ENCODE measurements at places on chromosomes 4 and X.

DNA sequence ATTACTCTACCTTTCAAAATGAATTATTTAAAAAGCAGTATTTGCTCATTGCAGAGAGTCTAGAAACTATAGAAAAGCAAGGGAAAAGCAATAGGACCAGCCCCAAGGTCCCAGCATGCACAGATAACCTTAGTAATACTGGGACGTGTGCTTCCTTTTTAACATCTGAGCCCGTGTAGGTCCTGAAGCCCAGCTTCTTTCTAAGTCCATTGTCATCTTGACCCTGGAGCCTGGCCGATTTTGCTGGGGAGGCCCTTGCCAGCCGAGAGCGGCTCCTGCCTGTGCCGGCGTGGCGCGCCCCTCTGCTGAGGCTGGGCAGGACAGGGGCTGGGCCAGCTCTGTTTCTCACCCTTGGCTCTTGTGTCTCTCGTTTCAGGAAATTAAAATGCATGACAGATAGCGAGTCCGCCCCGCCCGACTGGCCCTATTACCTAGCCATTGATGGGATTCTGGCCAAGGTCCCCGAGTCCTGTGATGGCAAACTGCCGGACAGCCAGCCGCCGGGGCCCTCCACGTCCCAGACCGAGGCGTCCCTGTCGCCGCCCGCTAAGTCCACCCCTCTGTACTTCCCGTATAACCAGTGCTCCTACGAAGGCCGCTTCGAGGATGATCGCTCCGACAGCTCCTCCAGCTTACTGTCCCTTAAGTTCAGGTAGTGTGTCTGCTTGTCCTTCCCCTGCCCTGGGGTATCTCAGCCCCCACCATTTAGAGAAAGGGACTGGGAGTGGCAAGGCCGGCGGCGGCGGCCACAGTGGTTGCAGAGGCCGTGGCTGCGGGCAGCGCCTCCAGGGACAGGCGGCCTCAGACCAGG, 4.1 kb downstream of the MSANTD1 start:
- no peak for DNase-seq

GRCh38 chrX:20432746-20433387, 166.2 kb upstream of the RPS6KA3 start:
- no peak for DNase-seq

DNA sequence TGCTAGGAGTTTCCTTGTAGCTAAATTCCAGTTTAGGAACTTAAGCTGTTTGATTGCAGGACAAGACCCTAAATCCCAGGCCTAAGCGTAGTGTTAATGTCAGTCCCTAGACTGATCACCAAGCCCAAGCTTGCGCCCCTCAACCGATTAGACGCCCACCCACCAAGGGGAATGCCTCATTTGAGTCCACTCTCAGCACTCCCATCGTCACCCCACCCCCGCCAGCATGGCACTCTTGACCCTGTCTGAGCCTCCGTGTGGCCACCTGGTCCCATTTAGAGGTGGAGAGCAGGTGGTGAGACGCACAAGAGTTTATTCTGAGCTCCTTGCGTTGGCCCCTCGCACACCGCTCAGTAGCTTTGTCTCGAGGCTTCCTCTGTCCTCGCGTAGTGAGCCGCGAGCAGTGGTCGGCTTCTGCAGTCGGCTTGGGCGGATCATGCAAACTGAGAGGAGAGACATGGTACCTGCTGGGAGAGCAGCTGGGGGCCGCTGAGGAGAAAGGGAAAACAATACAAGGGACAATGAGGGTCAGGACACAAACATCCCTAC, 48.5 kb upstream of the ZNF157 start:
- DNase-seq, result no peak

DNA sequence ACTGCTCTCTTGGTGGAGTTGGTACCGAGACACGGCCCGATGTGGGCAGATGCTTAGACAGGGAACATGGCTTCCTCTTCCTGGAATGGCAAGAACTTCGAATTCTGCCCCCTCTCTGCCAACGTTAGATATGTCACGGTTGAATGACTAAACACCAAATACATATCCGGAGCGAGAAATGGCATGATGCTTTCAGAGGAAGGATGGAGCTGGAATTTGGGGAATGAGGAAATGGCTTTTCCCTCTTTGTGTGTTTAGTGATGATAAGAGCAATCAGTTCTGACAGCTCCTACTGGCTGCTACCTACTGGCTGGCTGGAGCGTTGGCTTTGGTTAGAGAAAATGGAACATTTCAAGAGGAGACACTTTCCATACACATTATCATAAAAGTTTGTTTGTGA, 140.0 kb downstream of the DHRSX start:
- no peak for DNase-seq

DNA sequence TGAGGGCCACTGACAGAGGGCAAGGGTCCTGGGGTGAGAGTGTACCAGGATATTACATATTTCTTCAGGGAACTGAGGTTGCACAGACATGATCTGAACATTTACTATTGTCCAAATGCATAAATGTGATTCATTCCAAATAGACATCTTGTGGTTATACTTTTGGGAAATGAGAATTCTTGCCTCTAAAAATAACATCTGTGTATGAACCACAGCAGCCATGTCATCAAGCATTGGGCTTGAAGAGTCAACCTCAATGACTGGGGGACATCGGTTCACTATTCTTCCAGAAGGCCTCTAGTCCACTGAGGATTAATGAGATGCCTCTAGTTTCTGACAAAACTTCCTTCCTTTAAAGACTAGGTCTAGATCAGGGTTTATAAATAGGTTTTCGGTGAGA, 193.1 kb upstream of the GPC4 start:
- no peak for DNase-seq

DNA sequence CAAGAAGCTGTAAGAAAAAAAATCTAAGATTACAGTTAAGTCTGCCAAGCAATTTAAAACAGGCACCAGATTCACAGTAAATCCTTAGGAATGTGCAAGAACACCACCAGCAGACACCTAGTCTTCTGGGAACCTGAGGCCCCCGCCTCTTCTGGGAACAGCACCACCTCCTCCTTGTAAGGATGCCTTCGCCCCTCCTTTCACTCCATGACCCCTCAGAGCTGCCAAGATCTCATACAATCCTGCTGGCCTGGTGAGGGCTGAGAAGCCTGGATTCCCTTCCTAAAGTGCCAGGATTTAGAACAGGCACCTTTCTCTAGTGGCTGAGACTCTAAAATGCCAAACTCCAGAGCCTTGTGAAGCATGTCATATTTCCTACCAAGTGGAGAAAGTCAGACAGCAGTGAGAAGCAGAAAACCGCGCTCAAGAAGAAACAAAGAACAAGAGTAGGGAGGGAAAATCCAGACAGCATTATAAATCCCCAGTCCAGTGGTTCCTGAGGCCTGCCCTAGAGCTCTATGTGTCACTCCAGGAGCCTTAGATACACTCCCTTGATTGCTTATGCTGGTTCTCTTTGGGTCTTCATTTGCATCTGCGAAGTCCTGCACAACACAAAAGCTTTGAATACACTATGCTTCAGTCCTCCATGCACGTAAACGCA, 166.4 kb downstream of the TSPAN5 start:
- no peak for DNase-seq

GRCh38 chr4:2417765-2418649, at the start of gene ZFYVE28:
Gene ZFYVE28 (minus strand): TSS chr4:2418645. CDS start chr4:2418323, 322 bp downstream.
- no peak for DNase-seq

GRCh38 chr4:173128199-173128890, 40.3 kb upstream of the GALNT7 start:
- no peak for DNase-seq

DNA sequence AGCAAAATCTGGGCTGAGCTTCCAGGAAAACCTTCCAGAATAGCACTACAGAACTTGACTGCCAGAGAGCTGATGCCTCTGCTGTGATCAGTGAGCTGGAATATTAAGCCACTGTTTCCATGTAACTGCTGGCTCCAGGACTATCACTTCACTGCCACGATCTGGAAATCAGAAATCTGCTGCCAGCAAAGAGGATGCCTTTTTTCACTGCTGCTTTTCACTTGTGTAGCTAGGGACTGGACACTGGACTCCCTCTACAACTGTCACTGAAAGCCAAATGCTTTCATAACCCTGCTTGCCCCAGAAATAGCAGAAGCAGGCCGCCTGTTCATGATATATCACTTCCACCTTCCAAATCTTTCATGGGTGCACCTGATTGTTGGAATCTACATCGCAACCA, 9.4 kb upstream of the AP1S2 start:
- DNase-seq, result no peak

- no peak for DNase-seq
Measured at GRCh38 chr4:61723492-61723891, 523.4 kb downstream of the ADGRL3 start.

DNA sequence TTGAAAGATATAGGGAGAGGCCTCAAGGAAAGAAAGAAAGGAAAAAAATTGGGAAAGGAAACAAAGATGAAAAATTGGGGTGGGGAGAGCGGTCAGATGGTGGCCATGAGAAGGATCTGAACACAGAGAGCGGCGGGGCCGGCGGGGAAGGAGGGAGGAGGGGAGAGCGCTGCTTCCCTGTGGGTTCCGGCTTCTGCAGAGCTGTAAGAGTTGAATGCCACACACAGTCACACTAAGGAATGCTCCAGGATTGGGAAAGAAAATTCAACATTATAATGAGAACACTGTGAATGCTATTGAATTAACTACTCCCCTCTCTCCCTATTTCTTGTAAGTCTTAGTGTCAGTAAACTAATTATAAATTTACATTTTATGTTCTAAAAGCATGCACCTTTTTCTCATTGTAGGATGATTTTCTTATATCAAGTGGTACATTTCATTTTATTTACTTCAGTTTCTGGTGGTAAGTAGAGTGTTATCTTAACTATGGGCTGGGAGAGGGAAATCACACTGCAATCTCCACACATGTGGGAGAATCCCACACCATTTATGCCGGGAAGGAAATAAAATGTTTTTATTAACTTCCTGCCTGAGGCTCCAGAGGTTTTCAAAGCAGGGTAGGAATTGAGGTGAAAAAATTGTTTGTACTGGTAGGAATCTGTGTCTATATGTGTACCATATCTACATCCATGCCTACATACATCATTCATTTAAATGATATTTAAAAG, 904 bp downstream of the F11 start:
- DNase-seq, result no peak

DNA sequence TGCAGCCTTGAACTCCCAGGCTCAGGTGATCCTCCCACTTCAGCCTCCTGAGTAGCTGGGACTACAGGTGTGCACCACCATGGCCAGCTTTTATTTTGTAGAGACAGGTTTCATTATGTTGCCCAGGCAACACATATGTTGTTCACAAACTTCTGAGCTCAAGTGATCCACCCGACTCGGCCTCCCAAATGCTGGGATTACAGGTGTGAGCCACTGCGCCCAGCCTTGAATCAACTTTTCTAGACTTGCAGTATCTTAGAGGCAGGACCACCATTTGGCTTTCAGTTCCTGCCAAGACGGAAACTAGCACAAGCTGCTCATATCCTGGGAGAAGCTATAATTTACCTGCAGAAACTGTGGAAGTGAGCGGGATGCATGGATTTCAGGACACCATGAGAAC, 19.9 kb downstream of the NAT8L start:
- DNase-seq, result no peak

- DNase-seq, result no peak
Measured at GRCh38 chr4:132333724-132334047, 815.4 kb upstream of the PCDH10 start.

DNA sequence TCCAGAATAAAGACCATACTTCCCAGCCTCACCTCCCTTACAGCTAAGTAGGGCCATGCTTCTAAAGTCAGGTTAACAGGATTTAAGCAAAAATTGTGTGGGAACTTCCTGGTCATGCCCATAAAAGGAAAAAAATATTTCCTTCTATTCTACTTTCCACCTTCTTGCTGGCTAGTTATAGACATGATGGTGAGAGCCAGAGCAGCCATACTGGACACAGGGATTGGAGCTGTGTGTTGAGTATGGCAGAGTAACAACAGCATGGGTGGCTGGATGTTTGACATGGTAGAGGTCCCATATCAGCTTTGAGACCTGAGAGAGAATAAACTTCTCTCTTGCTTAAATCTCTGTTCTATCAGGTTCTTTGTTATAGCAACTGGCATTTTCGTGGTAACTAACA, 15.1 kb upstream of the CBR4 start:
- DNase-seq, result no peak

DNA sequence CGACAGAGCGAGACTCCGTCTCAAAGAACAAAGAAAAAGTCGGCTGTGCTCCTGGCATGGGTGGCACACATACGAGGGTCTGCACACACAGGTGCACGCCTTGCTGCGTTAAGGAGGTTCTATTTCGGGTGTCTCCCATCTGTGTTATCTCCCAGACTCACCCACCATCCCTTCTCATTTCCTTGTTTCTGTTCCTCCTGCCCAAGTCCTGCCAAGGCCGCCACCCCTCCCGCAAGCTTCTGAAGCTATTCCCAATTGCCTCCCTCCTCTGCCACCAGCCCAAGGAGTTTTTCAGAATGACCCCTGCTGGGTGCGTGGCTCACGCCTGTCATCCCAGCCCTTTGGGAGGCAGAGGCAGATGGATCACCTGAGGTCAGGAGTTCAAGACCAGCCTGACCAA, 6.0 kb upstream of the IL3RA start:
- no peak for DNase-seq

GRCh38 chr4:109877400-109877799, 29.5 kb downstream of the LRIT3 start:
- DNase-seq, result no peak

- DNase-seq, result no peak
Measured at GRCh38 chr4:22003878-22004277, 55.3 kb upstream of the KCNIP4 start.

Data from T-helper 9 cell (primary cell).